ENCODE measurements at places on chromosomes 12 and 14. TPM values are rescaled to one million over a fixed set of nuclear protein-coding genes. Genes with fewer than 3 reads are reported as not detected.

GRCh38 chr12:57454566-57455373 is at the start of gene INHBE:
INHBE (plus strand) TSS chr12:57455307; CDS start chr12:57455537, 230 bp downstream.
- no peak for DNase-seq

- DNase-seq = no peak
Observed at GRCh38 chr14:68333262-68333661, 459.6 kb downstream of the ZFP36L1 start.

GRCh38 chr12:73421832-73422231 is 1115.8 kb upstream of the ATXN7L3B start:
- DNase-seq = no peak

- DNase-seq = no peak
Observed at GRCh38 chr12:119500209-119500608, 93.4 kb upstream of the TMEM233 start.

The ADCY4 gene
- total RNA-seq = 26.6 TPM

The BATF gene
- total RNA-seq = 0.93 TPM

DNA sequence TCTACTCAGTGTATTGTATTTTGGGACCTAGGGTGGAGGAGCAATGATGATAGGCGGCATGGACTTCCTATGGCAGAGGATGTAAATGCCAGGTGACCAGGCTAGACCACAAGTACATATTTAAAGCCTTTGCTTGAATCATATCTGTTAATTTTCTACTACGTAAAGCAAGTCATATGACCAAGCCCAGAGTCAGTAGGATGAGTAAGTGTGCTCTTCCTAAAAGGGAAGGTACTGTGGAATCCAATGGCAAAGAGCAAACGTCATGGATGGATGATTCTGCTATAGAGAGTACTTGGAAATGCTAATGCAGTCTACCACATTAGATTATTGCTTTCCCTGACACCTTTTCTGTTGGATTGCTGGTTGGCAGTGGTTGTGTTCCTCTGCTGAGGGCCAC is 16.8 kb downstream of the GPATCH2L start:
- DNase-seq = no peak

DNA sequence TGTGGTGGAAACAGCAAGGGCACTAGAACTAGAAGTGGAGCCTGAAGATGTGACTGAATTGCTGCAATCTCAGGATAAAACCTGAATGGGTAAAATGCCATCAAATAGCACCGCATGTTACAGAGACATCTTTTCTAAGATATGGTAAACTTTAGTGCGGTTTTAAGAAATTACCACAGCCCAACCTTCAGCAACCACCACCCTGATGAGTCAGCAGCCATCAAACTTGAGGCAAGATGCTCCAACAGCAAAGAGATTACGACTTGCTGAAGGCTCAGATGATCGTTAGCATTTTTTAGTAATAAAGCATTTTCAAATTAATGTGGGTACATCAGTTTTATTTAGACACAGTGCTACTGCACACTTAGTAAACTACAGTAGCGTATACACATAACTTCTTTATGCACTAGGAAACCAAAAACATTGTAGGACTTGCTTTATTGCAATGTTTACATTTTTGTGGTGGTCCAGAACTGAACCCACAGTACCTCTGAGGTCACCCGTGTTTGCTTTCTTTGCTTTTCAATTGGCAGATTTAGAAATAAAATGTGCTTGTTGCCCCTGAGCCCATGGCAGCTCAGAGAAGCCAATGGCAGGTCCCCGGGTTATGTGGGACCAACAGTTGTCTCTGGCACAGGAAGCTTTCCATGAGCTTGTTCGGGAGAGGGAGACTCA is 15.9 kb downstream of the GOLGA3 start:
- no peak for DNase-seq

GRCh38 chr14:70023871-70024270 is 144.7 kb downstream of the SMOC1 start:
- no peak for DNase-seq

GRCh38 chr14:104282332-104283196 is 144.2 kb downstream of the KIF26A start:
- peak; percentile 5 for DNase-seq

The MYF6 gene
- total RNA-seq = not detected

DNA sequence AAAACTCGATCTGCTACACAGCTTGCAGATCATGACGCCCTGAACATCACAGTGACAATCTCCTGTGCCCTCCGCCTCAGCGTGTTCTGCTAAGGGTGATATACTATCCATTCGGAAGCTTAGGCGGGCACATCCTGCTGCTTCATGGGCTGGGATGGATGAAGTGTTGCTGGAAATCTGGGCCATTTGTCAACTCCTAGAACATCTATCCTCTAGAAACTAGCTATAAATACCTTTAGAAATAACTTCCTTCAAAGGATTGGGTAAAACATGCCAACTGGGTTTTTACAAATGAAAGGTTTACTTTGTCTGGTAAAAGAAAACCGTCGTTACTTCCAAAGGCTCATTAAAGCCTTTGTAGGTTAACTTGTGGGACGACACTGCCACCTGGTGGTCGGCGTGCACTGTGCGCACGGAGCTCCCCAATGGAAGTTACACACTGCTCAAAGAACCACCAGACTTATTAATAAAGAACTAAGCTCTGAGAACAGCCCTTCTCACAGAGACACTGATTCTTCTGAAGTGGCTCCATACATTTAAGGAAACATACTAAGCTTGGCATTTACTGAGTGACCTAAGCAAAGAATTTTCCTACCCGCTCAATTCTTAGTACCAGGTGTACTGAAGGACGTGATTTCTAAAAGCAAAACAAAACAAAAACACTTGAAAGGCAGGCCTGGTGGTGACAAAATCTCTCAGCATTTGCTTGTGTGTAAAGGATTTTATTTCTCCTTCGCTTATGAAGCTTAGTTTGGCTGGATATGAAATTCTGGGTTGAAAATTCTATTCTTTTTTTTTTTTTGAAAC is 21.6 kb upstream of the CACNA2D4 start:
- peak; percentile 86 for DNase-seq

- no peak for DNase-seq
Observed at GRCh38 chr14:69323266-69323998, 63.5 kb downstream of the GALNT16 start.

GRCh38 chr14:51972566-51972965 is 16.8 kb upstream of the RTRAF start:
- DNase-seq = no peak

- DNase-seq = no peak
Observed at GRCh38 chr12:84741031-84741430, 171.6 kb downstream of the SLC6A15 start.

DNA sequence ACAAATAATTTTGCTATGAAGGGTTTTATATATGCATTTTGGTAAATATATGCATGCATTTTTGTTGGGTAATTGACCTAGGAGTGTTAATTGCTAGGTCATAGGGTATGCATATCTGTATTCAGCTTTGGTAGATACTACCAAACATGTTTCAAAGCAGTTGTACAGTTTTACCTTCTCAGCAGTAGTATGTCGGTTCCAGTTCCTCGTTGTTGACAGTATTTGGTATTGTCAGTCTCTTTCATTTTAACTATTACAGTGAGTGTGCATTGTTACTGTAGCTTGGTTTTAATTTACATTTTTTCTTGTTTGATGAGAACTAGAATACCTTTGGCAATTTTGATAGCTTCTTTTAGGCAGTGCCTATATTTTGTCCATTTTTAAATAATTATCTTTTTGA is 98.9 kb downstream of the ARID2 start:
- no peak for DNase-seq

GRCh38 chr12:75782069-75782581 is 249.5 kb downstream of the PHLDA1 start:
- no peak for DNase-seq

The CMAS gene
- total RNA-seq = 34.8 TPM

GRCh38 chr12:85985996-85986395 is 111.9 kb downstream of the NTS start:
- no peak for DNase-seq

GRCh38 chr14:64474698-64475097 is 9.4 kb downstream of the AKAP5 start:
- DNase-seq = no peak

The SMCO2 gene
- not detected for total RNA-seq

GRCh38 chr14:32998433-32998832 is 59.8 kb downstream of the NPAS3 start:
- DNase-seq = no peak

- DNase-seq = peak; percentile 40
Observed at GRCh38 chr14:92750994-92751400, 2.6 kb upstream of the LGMN start.

The SMARCD1 gene
- 15.4 TPM for total RNA-seq

GRCh38 chr12:47158792-47159191 is 79.0 kb upstream of the AMIGO2 start:
- DNase-seq = no peak

- no peak for DNase-seq
Observed at GRCh38 chr12:51943346-51943745, 8.2 kb upstream of the ACVR1B start.

The CCDC197 gene
- 1.2 TPM for total RNA-seq

- DNase-seq = no peak
Observed at GRCh38 chr12:27913999-27914614, 58.4 kb downstream of the PTHLH start.

DNA sequence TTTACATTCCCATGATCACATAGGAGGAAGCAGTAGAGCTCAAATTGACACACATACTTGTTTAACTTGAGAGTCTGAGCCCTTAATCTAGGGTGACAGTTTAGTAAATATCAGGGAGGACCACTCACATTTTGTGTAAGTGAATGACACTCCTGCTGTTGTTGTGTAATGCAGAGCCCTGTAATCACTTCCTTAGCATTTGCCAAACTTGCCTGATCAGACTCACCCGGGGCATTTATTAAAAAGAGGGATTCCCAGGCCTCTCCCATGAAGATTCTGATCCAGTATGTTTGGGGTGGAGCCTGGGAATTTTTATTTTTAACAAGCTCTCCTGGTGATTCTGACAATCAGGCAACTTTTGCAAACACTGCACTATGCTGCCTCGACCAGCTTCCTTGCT is 119.6 kb downstream of the NUAK1 start:
- DNase-seq = no peak

GRCh38 chr12:105713606-105714305 is 383.3 kb downstream of the C12orf75 start:
- no peak for DNase-seq

The STON2 gene
- total RNA-seq = 8.3 TPM

DNA sequence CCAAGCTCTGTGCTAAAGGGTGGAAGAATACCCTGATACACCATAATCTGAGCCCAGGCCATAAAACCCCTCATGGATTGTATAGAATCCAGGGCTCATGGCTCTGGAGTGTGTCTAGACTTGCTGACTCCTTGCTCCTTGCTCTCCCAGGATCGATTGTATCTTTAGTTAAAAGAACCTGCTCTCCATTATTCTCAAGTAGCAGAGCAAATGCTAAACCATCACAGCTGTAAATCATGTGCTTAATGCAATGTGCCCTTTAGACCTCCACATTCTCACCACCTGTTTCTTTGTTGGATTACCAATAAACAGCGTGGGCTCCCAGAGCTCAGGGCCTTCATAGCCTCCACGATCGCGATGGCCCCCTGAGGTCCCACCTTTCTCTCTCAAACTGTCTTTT is 411.6 kb upstream of the FBXO33 start:
- no peak for DNase-seq

- DNase-seq = no peak
Observed at GRCh38 chr12:3202734-3203446, 125.7 kb downstream of the TSPAN9 start.

The ADAM20 gene
- 0.27 TPM for total RNA-seq

- no peak for DNase-seq
Observed at GRCh38 chr12:96585977-96586376, 96.6 kb downstream of the CFAP54 start.

The DEPDC4 gene
- 0.47 TPM for total RNA-seq

The RHOF gene
- 44.3 TPM for total RNA-seq

The GNG2 gene
- 6.7 TPM for total RNA-seq

Data from left ventricle myocardium inferior (tissue), 1 donor.